ENCODE measurements at places on chromosomes 6 and 20.
A peak's percentile ranks its signal among the peaks of the same experiment; 100 is the strongest.

- DNase-seq = no peak
Measured at GRCh38 chr6:72911463-72912155, 289.7 kb downstream of the KCNQ5 start.

DNA sequence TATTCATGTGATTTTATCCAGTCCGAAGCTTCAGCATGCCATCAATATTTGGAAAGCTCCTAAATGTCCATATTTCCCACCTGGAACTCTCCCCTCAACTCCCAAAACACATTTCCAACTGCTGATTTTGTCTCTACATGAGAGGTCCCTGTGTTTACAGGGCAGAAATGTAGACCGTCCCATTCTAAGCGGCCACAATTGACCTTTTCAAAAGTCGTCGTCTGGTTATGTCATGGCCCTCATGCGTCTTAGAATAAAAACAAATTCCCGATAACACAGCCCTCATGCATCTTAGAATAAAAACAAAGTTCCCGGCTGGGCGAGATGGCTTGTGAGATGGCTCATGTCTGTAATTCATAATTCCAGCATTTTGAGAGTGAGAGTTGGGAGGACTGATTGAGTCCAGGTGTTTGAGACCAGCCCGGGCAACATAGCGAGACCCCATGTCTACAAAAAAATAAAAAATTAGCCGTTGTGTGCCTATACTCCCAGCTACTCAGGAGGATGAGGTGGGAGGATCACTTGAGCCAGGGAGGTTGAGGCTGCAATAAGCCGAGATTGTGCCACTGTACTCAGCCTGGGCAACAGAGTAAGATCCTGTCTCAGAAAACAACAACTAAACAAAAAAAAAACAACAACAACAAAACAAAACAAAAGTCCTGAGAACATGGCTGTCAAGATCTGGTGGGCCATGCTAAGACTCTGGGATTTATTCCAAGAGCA, 6.4 kb upstream of the ZNF217 start:
- no peak for DNase-seq

- no peak for DNase-seq
Measured at GRCh38 chr20:53806683-53807401, 213.2 kb upstream of the ZNF217 start.

- DNase-seq = no peak
Measured at GRCh38 chr6:43284991-43285781, 12.9 kb upstream of the SLC22A7 start.

DNA sequence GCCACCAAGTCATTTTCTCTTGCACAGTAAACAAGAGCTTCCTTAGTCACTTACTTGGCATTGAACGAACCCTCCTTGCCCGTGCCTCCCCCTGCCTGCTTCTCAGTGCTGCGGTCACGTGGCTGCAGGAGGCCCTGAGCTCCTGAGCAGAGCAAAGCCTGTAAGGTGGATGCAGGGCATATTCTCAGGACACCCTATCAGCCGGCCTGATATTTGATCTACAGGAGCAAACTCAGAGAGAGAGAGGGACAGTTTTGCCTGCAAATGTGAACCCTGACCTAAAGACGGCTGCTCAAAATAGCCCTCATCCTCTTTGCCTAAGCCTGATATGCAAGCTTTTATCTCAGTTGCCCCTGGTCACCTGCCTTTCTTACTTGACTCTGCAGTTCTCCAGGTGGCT, 93.0 kb upstream of the POPDC3 start:
- DNase-seq = no peak

- peak; percentile 42 for DNase-seq
Measured at GRCh38 chr6:112086744-112087135, 542 bp downstream of the TUBE1 start.

DNA sequence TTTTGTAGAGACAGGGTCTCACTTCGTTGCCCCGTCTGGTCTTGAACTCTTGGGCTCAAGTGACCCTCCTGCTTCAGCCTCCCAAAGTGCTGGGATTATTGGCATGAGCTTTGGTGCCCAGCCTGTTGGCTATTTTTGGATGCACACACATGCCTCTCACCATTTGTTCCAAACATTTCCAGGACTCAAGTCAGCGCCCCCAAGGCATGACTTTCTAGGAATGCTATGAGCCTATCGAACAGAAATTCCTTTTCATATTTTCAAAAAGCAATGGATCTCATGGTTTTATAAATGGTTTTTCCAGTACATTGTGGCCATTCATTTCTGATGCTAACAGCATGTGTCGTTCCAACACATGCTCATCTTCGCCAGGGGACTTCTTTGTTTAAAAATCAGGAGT, 119.3 kb upstream of the NAA20 start:
- DNase-seq = no peak

DNA sequence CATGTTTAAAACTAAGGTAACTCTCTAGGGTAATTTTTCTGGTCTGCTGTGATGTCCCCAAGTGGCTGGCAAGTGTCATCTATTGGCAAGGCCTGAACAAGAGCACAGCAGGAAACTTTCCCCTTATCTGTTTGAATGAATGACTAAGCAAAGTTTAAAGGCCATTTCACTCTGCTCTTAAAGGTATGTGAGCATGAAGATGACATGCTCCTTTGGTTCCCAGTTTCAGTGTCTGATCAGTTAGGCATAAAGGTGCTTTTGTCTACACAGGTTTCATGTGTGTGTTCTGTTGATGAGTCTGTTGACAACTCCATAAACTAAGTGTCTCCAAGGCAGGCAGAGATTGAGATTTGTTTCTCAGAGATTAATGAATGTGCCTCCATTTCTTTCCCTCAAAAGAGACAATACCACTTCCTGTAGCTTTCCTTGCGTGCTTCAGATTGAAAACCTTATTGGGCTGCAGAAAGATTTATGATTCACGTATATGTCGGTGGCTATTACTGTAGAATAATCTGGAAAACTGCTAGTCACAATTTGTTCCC, 83.9 kb downstream of the MAP3K7 start:
- DNase-seq = no peak

- DNase-seq = no peak
Measured at GRCh38 chr6:116783852-116784251, 18.3 kb upstream of the FAM162B start.

GRCh38 chr6:155994086-155994485, 538.4 kb upstream of the NOX3 start:
- DNase-seq = no peak

DNA sequence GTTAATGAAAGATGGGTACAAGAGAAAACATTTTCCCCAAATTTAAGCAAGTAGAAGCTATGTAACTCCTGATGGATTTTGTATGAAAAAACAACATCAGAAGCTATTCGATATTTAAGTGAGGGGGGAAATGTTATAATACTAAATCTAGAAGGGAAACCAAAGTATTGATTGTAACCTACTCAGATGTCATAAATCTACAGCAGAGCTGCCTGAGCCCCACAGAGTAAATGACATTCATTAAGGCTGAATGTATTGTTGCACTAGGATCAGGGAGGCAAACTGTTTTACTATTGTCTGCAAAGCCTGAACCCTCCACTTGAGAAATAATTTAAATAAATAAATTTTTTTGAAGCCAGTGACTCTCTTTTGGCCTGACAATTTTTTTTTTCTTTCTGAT, 19.3 kb downstream of the ANKRD6 start:
- DNase-seq = no peak

DNA sequence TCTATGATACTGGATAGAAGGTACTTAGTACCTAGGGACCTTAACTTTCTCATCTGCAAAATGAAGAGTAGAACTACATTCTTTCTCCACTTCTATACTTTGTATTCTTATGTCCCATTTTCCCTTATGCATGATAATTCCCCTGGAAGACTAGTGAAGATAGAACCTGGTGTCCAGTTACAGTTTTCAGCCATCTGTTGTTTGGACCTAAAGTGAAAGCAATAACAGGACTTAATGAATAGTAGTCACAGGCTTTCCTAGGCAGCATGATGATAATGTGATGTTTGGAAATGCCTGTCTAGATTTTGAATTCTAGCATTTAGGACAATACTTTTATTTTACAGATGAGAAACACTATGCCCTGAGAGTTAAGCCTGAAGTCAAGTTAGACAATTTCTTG, 153.8 kb downstream of the RIMS1 start:
- DNase-seq = peak; percentile 68

DNA sequence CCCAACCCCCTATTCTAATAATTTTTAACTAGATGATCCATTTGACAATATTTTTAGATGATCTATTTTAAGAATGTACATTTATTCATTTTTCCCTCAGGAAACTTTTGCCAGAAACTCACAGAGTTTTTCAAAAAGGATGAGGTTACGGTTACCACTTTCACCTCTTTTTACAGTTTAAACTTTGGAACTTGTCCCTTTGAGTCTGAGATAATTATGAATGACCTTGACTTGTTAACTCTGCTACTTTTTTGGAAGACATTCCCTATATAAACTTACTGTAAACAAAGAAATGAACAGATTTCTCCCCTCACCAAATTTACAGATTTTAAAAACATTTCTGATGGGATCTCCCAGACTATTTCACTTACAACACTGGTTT, 18.4 kb upstream of the BLOC1S5 start:
- DNase-seq = no peak
